ENCODE measurements at places on chromosomes 13 and 19. TPM values are rescaled to one million over a fixed set of nuclear protein-coding genes. Genes with fewer than 3 reads are reported as not detected.

DNA sequence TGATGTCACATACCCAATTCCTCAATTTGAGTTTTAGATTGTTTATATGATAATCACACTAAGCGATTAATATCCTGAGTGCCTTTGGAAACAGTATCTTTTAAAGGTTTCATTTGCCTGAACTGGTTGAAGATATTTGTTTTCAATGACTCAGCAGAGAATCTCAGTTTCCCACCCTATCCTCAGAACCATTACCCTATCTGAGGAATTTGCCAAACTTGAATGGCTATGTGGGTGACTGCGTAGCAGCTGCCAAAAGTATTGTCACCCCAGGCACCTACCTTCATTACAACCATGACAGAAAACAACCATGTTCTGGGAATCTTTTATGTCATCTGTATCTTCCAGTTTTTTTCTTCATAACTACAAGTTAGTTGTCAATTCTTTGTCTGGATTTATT, 440.1 kb upstream of the NBEA start:
- DNase-seq: no peak

GPR183 gene
- total RNA-seq: 5.4 TPM

UBE2L5 gene
- total RNA-seq: not detected

GRCh38 chr13:37791699-37792098, 77.9 kb downstream of the TRPC4 start:
- DNase-seq: no peak

DNA sequence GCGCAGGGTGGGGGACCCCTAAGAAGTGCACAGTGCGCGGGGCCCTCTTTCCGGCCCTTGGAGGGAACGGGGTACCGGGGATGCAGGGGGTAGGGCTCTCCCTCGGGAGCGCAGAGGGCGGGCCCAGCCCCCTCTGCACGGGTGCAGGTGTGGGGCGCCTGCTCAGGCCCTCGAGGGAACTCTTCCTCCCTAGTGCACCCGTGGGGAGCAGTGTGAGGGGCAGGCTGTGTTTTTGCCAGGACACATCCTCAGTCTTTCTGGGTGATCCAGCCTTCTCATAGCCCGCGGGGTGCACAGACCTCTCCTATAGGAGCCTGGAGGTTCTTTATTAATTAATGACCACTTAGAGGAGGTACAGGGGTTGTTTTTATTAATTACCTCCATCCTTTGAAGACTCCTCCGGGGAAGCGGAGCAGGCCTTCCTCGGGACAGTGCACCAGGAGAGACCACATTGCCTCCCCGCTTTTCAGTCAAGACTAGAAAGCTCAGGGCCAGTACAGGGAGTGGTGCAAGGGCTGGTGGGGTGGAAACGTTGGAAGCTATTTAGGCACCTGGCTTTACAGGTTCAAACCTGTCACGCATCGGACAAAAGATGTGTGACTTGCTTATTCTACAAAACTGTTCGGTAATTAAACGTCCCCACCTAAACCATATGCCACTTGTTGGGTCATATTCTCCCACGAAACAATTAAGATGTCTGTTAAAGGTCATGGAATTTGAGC, 598 bp upstream of the GJB6 start:
- DNase-seq: no peak

LYL1 gene
- 0.86 TPM for total RNA-seq

DNA sequence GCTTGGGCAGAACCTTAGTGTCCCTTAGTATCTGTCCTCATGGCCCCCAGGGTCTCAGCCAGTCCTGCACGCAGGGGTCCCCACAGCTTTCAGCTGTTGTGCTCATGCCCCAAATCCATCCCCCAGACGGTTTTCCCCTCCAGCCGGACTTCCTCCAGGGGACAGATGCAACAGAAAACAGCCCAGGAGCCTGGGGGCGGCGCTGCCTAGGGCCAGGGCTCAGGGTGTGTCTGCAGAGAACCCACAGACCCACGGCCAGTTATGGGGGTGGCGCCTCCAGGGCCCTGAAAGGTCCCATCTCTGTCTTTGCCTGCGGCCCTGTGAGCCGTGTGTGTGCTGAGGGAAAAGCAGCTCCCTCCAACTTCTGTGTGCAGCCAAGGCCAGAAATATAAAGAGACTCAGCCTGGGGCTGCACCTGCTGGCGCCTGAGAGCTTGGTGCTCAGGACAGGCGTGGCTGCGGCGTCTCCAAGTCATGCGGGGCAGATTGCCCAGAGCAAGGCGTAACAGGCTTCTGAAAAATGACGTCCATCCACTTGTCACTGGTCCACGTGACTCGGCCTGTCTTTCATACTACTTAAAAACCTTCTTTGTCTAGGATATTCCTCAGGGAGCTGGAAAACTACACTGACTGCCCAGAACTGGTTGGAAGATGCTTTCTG, 22.1 kb upstream of the F7 start:
- no peak for DNase-seq

DNA sequence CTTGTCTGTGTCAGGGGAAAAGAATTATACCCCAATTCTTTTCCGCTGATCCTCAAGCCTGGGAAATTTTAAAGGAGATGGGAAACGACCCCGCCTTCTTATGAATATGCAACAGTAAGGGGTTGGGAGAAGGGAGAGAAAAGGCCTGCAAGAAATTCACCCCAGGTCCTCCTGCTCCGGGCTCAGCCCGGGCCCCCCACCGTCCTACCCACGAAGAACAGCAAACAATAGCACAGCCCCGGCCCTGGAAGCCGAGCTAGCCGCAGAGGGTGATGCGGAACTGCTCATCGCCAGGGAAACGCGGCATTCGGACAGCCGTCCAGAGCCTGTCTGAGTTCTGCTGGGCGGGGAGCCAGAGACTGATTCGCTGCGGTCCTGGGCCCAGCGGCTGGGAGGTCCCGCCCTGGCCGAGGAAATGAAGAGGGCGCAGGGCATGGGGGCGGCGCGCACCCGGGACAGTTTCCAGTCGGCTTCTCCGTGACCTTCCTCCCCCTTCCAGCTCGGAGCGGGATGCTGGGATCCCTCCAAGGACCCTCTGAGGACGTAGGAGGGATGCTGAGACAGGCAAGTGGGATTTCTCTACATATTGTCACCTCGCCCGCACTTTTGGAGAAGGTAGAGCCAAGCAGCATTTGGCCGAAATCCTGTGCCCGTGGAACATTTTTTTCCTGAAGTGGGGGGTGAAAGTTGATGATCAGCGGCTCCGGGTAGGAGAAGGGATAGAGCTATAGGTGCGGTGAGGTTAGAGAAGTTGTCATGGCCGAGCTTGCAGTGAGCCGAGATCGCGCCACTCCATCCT, 82.3 kb upstream of the C1QTNF9B start:
- DNase-seq: peak; percentile 71

- DNase-seq: no peak
These were observed 36.4 kb upstream of the SERPINE3 start for GRCh38 chr13:51303063-51303552.

DNA sequence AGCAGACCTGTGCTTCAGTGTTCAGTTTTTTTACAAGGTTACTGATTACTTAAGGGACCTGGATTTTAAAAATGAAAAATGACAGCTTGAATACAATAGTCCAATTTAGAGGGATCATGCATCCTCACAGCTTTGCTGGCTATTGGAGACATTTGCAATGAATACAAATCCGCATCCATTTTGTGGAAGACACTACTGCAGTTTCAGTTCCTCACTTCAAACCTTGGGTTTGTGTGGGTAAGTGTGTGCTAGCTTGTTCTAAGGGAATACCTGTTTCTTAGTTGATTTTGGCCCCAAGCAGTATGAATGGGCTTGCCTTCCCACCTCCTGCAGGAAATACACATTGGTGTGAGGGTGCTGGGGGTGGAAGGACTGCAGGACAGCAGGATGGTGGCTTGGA, 222.4 kb downstream of the OLFM4 start:
- no peak for DNase-seq

- no peak for DNase-seq
These were observed 75.1 kb downstream of the C13orf42 start for GRCh38 chr13:51035978-51036377.

IFNL1 gene
- not detected for total RNA-seq

DNA sequence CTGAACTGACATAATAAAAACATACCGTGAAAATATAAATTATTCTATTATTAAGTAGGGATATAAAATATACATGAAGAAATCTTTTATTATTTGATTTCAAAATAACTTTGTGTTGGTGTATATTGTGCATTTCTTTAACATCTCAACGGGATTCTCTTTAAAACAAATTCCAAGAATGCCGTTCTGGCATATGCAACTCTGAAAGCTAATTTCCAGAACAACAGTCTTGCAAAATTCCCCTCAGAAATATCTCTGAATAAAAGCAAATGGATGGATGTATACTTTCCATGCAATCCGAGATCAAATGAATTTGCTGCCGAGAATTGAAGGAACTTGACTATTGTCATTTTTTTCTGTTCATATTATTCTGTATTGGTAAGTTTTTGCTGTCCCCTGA, 1579.8 kb downstream of the PCDH9 start:
- no peak for DNase-seq

- no peak for DNase-seq
These were observed 20.4 kb downstream of the COG6 start for GRCh38 chr13:39675904-39676303.

DNA sequence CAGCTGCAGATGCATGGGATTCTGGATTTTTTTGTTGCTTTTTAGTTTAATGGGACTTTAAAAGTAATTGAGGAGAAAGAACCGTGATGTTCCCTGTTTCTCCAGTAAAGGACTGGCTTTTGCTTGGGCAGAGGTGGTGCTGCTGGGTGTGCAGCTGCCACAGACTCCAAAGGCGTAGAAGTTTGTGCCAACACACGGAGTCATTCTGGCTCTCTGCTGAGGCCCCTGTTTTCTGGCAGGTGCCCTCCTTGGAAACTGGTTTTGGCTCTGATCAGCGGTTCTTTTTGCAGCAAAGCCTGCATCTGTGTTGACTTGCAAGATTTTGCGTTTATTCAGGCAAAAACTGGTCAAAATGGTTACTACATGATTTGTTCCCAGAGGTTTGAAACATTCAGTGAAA, 16.0 kb upstream of the QTRT1 start:
- no peak for DNase-seq

ATXN8OS gene
- not detected for total RNA-seq

GRCh38 chr19:13398780-13399726, 107.2 kb downstream of the CACNA1A start:
- no peak for DNase-seq

DNA sequence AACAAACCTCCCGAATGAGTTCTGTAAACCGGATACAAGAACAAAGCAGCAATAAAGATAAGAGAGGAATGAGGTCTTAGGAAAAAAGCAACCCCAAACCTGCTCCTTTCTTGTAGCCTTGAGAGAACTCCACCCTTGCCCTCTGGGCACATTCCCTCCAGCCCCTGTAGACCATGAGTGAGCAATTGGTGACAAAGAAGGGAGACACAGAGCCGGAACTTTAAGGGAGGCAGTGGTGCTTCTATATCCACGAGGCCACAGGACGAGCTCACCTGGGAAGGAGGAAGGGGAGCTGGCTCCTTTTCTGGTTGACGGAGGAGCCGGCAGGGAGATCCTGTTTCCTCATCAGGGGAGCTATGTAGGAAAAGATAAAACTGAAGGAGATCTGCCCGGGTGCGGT, 13.0 kb downstream of the BRME1 start:
- DNase-seq: no peak

DNA sequence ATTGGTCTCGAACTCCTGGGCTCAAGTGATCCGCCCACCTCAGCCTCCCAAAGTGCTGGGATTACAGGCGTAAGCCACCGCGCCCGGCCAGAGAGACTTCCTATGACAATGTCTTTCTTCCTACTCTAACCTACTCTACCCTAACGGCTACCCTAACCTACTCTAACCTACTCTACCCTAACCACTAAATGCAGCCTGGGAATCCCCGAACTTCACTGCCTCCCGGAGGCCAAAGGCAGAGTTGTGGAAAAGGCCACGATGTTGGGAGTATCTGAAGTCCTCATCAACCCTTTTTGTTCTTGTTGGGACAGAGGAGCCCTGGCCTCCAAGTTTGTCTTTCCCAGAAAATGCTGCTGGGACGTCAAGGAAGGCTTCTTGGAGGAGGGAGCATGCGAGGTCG, 967 bp upstream of the NR2C2AP start:
- no peak for DNase-seq

DNA sequence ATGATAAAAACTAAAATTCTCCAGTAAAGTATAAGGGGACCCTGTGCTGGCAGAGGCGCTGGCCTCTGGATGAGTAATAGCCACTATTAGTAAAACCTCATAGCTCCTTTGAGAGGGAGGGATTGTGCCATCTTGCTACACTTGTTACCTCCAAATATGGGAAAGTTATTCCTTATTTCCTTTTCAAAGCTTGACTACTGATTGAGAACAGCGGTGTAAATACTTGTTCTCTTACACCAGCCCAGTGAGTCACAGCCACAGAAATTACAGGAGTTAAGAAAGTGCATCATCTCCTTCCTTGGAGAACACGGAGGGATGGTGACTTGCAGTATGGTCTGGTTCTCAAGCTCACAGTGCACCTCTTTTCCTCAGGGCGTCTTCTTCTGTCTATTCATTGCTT, 379.0 kb downstream of the EFNB2 start:
- no peak for DNase-seq

- no peak for DNase-seq
These were observed 7.9 kb downstream of the PIP5K1C start for GRCh38 chr19:3692141-3693024.

CASP14 gene
- total RNA-seq: not detected

MIA gene
- 2.4 TPM for total RNA-seq

DNA sequence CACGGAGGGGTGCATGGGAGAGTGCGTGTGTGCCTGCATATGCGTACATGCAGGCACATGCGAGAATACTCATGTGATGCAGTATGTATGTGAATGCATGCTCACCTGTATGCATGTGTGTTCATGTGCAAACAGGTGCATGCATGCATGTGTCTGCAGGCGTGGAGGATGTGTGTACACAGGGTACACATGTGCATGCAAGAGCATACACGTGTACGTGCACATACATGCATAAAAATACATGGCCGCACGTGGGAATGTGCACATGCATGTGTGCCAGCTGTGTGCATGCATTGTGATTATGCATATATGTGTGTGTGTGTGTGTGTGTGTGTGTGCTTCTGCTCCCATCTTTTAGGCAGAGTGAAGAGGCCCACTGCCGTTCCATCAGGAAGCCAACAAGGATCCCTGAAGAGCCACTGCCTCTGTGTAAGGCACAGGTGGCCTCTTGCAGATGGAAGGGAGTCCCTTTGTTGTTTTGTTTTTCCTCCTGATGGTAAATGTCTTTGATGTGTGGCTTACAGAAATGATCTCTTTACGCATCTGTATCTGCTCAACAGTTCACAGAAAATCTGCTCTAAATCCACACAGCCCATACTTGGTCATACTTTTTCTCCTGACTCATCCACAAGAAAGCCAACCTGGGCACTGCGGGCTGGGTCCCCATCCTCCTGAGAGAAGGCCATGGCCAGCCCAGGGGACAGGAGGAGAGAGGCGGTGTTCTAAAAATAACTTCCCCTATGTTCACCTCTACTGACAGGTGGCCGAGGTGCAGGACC, 50.7 kb downstream of the KLF2 start:
- DNase-seq: peak; percentile 15

- DNase-seq: no peak
These were observed 4.8 kb upstream of the UCHL3 start for GRCh38 chr13:75544681-75545330.

- DNase-seq: no peak
These were observed 119.0 kb upstream of the KLF12 start for GRCh38 chr13:74253161-74253560.

- DNase-seq: no peak
These were observed 961.8 kb upstream of the SPRY2 start for GRCh38 chr13:81302677-81303076.

All from natural killer cell treated with Interleukin-12 subunit alpha and Interleukin-12 subunit beta and Interleukin-15 and Interleukin-18, amount 100 ng/mL, for 72 hours (primary cell).